ENCODE measurements at places on chromosomes 16 and 17.

- DNase-seq, result no peak
- peaks cover 22% of the 10 kb centered on the region for H3K4me1 ChIP-seq
- no peak overlapping the region for H3K4me3 ChIP-seq
Observed at GRCh38 chr17:542943-543342, 171.7 kb downstream of the VPS53 start.

DNA sequence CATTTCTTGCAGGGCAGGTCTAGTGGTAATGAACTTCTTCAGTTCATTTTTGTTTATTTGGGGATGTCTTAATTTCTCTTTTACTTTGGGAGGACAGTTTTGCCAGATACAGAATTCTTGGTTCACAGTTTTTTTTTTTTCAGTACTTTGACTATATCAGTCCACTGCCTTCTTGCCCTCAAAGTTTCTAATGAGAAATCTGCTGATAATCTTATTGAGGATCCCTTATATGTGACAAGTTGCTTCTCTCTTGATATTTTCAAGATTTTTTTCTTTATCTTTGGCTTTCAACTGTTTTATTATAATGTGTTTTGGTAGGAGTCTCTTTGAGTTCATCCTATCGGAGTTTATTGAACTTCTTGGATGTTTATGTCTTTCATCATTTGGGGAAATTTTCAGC lies 42.8 kb downstream of the CLEC19A start:
- no peak for DNase-seq
- H3K4me3 ChIP-seq, result no peak overlapping the region
- H3K27ac ChIP-seq, result no peak overlapping the region

DNA sequence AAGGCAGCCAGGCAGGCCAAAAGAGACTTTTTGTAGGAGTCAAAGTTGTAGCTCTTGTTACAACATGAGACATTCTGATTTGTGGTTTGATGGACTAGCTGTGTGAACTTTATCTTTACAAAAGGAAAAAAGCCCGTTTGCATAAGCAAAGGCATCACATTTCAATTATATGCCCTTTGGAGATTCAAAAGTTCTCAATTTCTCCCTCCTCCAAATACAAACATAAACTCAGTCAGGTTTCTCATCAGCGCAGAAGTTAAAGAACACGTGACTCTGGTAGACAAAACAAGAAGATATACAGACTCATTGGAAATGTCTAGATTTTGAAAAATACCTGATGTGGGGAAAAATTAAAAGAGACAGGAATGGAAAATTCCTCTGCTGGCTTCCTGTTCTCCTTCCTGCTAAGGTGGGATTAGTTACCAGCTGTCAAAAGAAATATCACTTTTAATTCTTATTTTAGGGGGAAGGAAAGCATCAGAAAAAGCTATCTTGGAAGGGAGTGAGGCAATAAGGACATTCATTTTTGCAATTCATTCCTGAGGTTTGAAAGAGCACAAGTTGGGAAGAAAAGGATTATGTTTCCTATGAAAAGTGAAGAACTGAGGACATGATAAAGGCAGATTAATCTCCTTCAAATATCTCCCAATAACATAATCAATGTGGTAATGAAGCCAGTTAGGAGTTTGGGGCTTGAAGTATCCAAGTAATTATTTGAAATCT lies 4.6 kb upstream of the KCNJ16 start:
- H3K27ac ChIP-seq, result no peak overlapping the region
- no peak overlapping the region for H3K4me3 ChIP-seq
- no peaks in the 10 kb centered on the region for H3K36me3 ChIP-seq
- no peak for DNase-seq
- H3K4me1 ChIP-seq, result peaks cover 1% of the 10 kb centered on the region

GRCh38 chr17:41906465-41907184 lies 12.1 kb downstream of the ACLY start:
- no peaks in the 10 kb centered on the region for H3K27me3 ChIP-seq
- peaks cover 82% of the 10 kb centered on the region for H3K36me3 ChIP-seq
- peak overlapping the region; percentile 21 for H3K27ac ChIP-seq
- no peaks in the 10 kb centered on the region for H3K4me1 ChIP-seq

GRCh38 chr17:37494401-37494831 lies 4.7 kb downstream of the DUSP14 start:
- no peak overlapping the region for H3K4me3 ChIP-seq
- H3K4me1 ChIP-seq, result peaks cover 27% of the 10 kb centered on the region
- peaks cover 9% of the 10 kb centered on the region for H3K36me3 ChIP-seq
- no peak for DNase-seq
- no peaks in the 10 kb centered on the region for H3K27me3 ChIP-seq
- no peak overlapping the region for H3K27ac ChIP-seq

- peaks cover 22% of the 10 kb centered on the region for H3K4me1 ChIP-seq
- no peak for DNase-seq
- H3K27ac ChIP-seq, result no peak overlapping the region
Observed at GRCh38 chr17:77349976-77350830, 209.4 kb downstream of the SEC14L1 start.

DNA sequence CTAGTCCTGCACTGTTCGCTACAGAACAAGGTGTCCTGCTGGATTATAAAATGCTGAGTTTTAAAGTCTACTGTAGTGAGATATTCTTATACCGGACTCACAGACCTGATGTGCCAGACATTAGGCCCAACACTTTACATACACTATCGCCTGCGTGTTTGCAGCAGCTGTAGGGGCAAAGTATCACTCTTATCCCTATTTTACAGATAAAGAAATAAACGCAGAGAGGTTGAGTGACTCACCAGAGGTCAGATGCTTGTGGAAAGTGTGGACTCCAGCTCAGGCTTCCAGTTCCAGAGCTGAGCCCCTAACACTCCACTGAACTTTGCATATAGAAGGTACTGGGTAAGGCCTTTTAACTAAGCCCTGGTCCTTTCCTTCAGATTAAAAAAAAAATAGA lies 47.4 kb downstream of the PLXDC1 start:
- H3K27me3 ChIP-seq, result peaks cover 3% of the 10 kb centered on the region
- H3K4me3 ChIP-seq, result no peak overlapping the region
- no peaks in the 10 kb centered on the region for H3K4me1 ChIP-seq
- H3K27ac ChIP-seq, result no peak overlapping the region
- no peak for DNase-seq
- no peaks in the 10 kb centered on the region for H3K36me3 ChIP-seq

- no peak for DNase-seq
- H3K27ac ChIP-seq, result no peak overlapping the region
- no peaks in the 10 kb centered on the region for H3K4me1 ChIP-seq
- H3K27me3 ChIP-seq, result peaks cover 9% of the 10 kb centered on the region
- no peaks in the 10 kb centered on the region for H3K36me3 ChIP-seq
Observed at GRCh38 chr17:38341035-38341721, 2.6 kb downstream of the GPR179 start.

GRCh38 chr17:74027444-74027843 lies 176.0 kb upstream of the RPL38 start:
- peaks cover 32% of the 10 kb centered on the region for H3K27me3 ChIP-seq
- H3K27ac ChIP-seq, result no peak overlapping the region
- no peaks in the 10 kb centered on the region for H3K4me1 ChIP-seq
- no peaks in the 10 kb centered on the region for H3K36me3 ChIP-seq

GRCh38 chr17:70357190-70357589 lies 187.9 kb downstream of the KCNJ2 start:
- no peak for DNase-seq
- no peak overlapping the region for H3K4me3 ChIP-seq
- no peaks in the 10 kb centered on the region for H3K4me1 ChIP-seq
- H3K27ac ChIP-seq, result no peak overlapping the region
- H3K36me3 ChIP-seq, result no peaks in the 10 kb centered on the region
- H3K27me3 ChIP-seq, result no peaks in the 10 kb centered on the region

- peak overlapping the region; percentile 80 for H3K4me3 ChIP-seq
- DNase-seq, result no peak
- H3K27ac ChIP-seq, result no peak overlapping the region
- peaks cover 11% of the 10 kb centered on the region for H3K36me3 ChIP-seq
- peaks cover 26% of the 10 kb centered on the region for H3K4me1 ChIP-seq
Observed at GRCh38 chr16:75580-76501, 2.2 kb upstream of the MPG start.

- H3K36me3 ChIP-seq, result no peaks in the 10 kb centered on the region
- no peak overlapping the region for H3K4me3 ChIP-seq
- H3K27ac ChIP-seq, result no peak overlapping the region
- no peaks in the 10 kb centered on the region for H3K4me1 ChIP-seq
- DNase-seq, result no peak
Observed at GRCh38 chr17:36808180-36808661, 129.1 kb upstream of the LHX1 start.

- no peaks in the 10 kb centered on the region for H3K36me3 ChIP-seq
- H3K4me3 ChIP-seq, result no peak overlapping the region
- peaks cover 15% of the 10 kb centered on the region for H3K27me3 ChIP-seq
- H3K4me1 ChIP-seq, result no peaks in the 10 kb centered on the region
Observed at GRCh38 chr17:5877948-5878347, 192.2 kb upstream of the WSCD1 start.

DNA sequence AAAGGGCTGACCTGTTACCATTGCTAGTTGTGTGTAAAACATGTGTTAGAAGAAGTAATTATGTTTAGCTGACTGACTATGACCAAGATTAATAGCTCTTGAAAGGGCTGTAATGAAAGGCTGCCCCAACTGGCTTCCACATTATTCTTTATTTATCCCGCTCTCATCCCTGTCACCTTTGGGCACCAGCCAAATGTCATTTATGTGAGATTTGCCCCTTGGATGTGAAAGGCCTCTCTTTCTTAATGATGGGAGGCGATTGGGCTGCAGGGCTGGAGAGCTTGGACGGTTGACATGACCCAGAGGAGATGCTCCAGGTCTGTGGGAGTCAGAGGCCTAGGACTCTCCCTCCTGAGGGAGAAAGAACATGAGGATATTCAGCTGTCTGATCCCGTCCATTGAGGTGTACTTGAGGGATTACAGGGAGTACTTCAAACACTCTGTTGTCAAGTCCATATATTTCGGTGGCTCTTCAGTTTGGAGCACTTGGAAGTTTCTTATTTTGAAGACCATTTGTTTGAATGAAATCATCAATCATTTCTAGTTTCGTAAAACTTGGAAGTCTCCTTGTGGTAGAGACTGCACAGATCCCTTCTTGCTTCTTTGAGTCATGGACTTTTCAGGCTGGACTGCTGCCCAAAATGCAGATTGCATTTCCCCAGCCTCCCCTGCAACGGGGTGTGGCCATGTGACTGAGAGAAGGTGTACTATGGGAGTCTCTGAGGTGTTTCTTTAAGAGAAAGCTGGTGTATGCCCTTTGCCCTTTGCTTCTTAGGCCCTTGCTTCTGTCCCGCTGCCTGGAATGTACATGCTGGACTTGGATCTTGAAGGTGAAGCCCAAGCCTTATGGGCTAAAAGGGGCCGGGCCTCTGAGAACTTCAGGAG lies 51.3 kb downstream of the FTO start:
- no peak overlapping the region for H3K27ac ChIP-seq
- H3K36me3 ChIP-seq, result no peaks in the 10 kb centered on the region
- H3K4me1 ChIP-seq, result no peaks in the 10 kb centered on the region
- no peaks in the 10 kb centered on the region for H3K27me3 ChIP-seq
- H3K4me3 ChIP-seq, result no peak overlapping the region
- DNase-seq, result no peak

DNA sequence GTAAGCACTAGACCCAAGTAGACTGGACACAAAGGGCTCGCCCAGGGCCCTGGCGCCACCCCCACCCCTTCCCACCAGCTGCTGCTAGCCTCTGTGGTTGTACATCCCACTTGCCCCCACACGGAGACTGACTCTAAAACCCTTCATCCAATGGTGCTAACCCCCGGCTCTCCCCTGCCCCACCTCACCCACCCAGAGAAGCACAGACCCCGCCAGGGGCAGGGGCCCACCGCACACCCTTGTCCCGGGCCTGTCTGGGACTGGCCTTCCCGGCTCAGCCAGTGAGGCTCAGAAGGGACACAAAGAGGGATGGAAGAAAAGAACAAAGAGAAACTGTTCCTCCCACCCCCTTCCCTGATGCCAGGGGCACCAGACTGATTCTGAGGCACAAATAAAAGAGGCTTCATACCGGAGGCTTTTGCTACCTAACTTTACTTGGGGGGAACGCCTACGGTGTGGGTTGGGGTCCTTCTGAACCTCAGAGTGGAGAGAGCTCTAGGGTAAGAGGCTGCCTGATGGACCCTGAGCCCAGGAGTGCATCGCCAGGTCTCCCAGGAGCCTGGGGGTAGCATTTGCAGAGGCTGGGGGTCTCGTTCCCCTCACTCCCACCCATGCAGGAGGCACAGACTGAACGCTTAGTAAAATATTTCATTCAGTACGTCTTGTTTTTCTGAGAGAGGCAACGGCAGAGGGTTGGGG lies 8.2 kb downstream of the CORO6 start:
- H3K27ac ChIP-seq, result peak overlapping the region; percentile 58
- no peaks in the 10 kb centered on the region for H3K36me3 ChIP-seq
- H3K27me3 ChIP-seq, result no peaks in the 10 kb centered on the region

DNA sequence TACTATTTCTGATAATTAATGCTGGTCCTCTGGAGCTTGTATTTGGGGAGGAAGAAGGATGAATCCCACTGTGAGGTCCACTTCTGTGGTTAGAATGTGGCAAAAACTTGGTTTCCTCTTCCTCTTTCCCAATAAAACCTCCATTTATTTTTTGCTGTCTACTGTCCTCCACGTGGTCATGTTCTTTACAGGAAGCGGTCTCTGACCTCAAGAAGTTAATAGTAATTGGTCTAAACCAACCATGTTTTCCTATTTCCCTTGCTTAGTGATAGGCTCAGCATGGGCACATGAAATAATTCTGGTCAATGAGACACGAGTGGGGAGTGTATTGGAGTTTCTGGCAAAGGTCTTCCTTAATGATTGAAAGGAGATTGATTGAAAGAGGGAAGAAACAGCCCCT lies 33.9 kb downstream of the CHP2 start:
- DNase-seq, result no peak
- H3K4me1 ChIP-seq, result no peaks in the 10 kb centered on the region
- H3K27me3 ChIP-seq, result peaks cover 9% of the 10 kb centered on the region
- H3K36me3 ChIP-seq, result no peaks in the 10 kb centered on the region
- H3K4me3 ChIP-seq, result no peak overlapping the region

DNA sequence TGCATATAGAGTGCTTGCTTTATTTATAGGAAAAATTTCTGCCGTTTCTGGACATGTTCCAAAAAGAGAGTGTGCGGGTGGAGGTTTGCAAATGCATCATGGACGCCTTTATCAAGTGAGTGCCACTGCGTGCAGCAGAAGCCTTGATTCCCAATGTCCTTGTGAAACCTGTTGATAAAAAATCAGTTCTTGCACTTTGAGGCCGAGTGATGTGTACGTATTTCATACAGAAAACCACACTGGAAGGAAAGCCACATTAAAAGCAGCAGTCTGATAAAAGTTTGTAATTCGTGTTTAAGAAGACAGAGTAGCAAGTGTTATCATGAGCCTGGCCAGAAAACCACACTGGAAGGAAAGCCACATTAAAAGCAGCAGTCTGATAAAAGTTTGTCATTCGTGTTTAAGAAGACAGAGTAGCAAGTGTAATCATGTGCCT lies 78.0 kb downstream of the KNOP1 start:
- DNase-seq, result no peak
- peaks cover 28% of the 10 kb centered on the region for H3K36me3 ChIP-seq
- H3K4me1 ChIP-seq, result peaks cover 10% of the 10 kb centered on the region
- no peak overlapping the region for H3K4me3 ChIP-seq
- H3K27me3 ChIP-seq, result no peaks in the 10 kb centered on the region
- H3K27ac ChIP-seq, result no peak overlapping the region

DNA sequence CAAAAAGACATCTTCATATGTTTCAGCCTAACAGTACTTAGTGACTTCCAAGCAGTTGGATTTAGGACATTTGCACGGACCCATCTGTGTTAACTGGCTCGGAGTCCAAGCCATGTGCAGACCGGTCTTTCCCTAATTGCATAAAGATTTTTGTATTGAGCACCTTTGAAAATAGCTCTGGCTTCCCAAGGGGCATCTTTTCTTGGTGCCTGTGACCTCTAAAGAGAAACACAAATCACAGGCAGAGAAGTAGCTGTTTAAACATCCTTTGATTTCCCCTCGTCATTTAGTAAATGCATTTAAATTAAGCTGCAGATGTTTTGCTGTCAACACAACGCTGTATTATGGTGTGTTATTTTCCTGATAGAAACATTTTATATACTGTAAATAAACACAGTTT lies 288.2 kb upstream of the SALL1 start:
- H3K27me3 ChIP-seq, result peaks cover 4% of the 10 kb centered on the region
- H3K4me3 ChIP-seq, result no peak overlapping the region
- no peaks in the 10 kb centered on the region for H3K4me1 ChIP-seq
